CD4-positive, alpha-beta T cell treated with Interleukin-6 at 100 ng/mL for 8 hours (primary cell): ENCODE measurements at places on chromosomes 6 and 20.

DNA sequence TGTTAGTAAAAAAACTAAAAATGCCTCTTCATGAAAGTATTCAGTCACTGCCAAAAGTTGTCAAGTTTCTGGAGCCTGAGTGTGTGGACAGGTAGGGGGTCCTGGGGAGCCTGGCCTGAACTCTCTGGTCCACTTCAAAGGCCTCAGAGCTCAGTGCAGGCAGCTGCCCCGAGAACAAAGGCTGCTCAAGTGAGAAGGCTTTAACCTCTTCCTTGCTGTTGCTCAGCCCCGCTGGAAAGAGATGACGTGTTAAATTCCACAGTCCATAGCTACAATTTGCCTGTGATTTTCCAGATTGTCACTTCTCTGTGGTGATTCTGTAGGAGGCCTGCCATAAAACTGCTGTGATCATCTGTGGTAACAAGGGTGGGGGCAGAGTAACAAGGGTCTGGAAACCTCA lies 96.9 kb downstream of the FAM120B start:
- no peak for DNase-seq

DNA sequence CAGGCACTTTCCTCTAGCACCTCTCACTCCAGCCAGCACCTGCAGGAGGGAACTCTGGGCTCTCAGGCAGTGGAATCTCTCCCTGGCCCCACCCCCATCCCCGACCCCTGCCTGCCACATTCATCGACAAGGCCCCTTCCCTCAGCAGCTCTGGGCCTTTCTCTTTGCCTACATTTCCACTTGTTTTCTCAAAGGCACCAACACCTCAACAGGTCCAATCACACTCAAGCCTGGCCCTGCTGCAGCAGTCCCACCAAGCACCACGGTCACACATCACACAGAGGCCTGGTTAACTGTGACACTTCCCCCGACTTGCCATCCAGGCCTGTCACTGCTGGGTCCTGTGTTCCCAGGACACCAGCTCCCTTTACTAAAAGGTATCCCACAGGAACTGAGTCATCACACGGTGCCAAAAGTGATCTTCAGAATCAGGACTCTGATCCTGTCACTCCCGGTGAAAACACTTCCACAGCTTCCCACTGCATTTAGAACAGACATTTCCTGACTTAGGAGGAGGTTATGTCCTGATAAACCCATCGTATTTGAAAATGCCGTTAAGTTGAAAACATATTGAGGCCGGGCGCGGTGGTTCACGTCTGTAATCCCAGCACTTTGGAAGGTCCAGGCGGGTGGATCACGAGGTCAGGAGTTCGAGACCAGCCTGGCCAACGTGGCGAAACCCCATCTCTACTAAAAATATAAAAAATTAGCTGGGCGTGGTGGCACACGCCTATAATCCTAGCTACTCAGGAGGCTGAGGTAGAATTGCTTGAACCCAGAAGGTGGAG lies 54.9 kb downstream of the MYH7B start:
- no peak for DNase-seq

DNA sequence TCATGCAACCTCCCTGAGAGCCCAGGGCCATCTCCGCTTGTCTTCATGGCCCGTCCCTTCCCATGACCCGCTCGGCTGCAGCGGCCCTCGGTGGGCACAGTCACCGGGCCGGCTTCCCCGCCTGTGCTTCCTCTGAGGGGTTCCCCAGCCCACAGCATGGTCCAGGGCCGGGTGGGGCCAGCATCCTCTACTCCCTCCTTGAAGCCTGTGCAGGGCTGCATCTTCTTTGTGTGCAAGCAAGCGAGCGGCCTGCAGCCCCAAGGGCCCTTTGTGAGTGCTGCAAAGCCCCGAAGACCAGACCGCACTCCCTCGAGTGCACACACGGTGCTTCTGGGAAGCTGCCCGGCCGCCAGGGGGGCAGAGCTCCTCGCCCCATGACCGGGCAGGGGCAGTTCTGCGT lies 265.8 kb downstream of the TAF4 start:
- DNase-seq = no peak

GRCh38 chr20:1757072-1757471 lies 99.5 kb upstream of the SIRPG start:
- no peak for DNase-seq

GRCh38 chr6:77383026-77383425 lies 80.3 kb downstream of the HTR1B start:
- no peak for DNase-seq

DNA sequence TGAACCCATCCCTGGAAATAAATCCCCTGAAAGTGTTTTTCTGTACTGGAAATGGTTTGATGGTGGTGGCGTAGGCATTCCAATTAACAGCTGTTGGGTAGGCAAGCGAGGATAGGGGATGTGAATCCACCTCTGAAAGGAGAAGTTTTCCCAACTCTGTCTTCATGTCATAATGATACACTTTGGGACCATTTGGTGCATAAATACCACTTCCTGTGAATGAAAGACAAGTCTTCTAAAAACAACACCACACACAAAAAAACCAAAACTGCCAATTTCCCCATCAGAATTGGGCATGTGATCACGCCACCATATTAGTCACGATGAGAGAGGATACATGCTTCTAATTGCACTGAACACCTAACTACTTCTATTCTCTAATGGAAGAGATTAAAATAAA lies 6.4 kb downstream of the VNN2 start:
- no peak for DNase-seq

- no peak for DNase-seq
Measured at GRCh38 chr6:156946370-156946936, 169.3 kb downstream of the ARID1B start.

DNA sequence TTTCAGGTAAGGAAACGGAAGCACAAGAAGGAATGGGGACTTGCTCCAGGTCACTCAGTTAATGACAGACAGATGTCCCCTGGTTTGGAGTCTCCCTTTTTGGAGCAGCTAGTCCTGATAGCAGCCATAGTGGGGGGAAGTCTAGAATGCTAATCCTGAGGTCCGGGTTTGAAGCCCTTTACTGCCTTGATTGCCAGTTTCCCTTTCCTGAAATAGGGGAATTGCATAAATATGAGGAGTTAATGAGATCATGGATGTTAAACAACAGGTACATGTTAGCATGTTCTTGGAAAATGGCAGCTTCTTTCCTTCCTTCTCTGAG lies 341 bp upstream of the TTPAL start:
- DNase-seq = no peak

GRCh38 chr20:3406481-3407039 lies 909 bp downstream of the DNAAF9 start:
- DNase-seq = no peak

GRCh38 chr6:23180504-23181293 lies 611.3 kb downstream of the HDGFL1 start:
- DNase-seq = no peak

GRCh38 chr6:29676981-29677601 lies 3.9 kb downstream of the ZFP57 start:
- no peak for DNase-seq

- DNase-seq = no peak
Measured at GRCh38 chr20:40565001-40565681, 123.9 kb downstream of the MAFB start.

DNA sequence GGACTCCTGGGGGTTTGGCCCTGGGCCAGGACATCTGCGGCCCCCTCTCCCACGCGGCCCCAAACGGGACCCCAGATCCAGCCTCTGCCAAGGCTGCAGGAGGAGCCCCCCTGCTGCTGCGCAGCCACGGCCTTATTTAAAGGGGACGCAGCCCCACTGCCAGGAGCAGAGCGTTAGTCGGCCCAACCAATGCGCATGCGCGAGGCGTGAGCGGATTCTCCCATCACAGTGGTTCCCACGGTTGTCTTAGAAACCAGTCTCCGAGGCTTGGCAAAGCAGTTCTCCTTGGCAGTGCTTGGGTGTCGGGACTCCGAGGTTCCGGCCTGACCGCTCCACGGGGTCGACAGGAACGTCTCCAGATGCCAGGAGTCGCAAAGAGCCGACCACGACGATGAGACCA lies 288.3 kb upstream of the ZNF337 start:
- DNase-seq = peak; percentile 32

GRCh38 chr6:116254297-116255056 lies 602 bp upstream of the TSPYL4 start:
- no peak for DNase-seq

- no peak for DNase-seq
Measured at GRCh38 chr6:5246141-5247097, 14.3 kb downstream of the LYRM4 start.

- DNase-seq = no peak
Measured at GRCh38 chr6:41652866-41653652, 14.8 kb downstream of the MDFI start.

DNA sequence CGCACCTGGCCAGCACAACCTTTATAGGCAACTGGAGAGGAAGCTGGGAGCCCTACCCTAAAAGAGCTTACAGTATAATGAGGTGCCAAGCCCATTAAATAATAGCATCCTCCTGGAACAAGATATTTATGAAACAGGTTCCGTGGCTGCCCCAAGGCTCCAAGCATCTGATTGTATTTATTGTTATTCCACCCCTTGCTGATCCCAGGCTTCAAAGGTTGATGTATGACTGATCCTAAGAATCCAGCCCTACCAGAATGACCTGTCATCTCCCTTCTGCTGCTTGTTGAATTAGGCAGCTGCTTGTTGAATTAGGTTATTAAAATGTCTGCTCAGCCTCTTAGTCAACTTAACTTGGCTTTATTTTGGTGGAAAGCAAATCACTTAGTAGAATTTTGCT lies 35.2 kb upstream of the SASH1 start:
- no peak for DNase-seq

- no peak for DNase-seq
Measured at GRCh38 chr20:17868151-17868550, 100.4 kb downstream of the SNX5 start.

- DNase-seq = no peak
Measured at GRCh38 chr6:158497620-158498019, 62.3 kb upstream of the TMEM181 start.

GRCh38 chr6:125098253-125098652 lies 55.3 kb upstream of the TPD52L1 start:
- DNase-seq = no peak

DNA sequence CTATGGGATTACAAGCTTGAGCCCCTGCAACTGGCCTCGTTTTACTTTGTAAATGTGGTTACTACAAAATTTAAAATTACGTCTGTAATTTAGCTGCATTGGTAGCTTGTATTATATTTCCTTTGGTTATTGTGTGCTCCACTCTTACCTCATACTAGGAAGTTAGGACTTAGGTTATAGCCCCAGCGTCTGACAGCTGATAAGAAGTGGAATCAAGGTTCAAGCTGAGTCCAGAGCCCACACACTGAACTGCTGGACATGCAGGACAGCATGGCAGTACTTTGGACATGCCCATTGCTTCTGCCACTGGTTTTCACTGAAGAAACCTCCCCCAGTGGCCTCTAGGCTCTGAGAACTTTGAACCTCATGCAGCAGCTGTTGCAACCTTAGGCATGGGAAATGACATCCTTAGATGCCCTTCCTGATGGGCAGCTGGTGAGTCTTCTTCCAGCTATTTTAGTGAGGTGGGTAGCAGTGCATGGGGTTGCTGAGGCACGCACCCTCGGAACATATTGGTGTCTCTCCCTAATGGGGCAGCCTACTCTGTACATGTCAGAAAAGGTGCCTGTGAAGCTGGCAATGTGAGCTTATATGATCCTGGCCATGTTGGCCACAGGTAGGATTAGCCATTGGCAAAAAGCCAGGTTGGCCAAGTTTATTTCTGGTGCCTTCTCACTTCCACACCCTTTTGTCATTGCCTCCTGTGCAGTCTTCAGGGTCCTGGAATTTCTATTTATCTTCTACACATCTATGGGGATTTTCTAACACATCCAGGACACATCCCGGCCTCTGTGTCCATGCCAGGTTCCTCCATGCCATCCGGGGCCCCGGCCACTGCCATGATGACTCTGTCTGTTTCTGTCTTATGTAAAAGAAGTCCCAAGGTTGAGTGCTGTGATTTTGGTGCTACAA lies 85.3 kb downstream of the CDS2 start:
- DNase-seq = no peak

- DNase-seq = no peak
Measured at GRCh38 chr6:21840428-21840827, 246.9 kb downstream of the SOX4 start.

- no peak for DNase-seq
Measured at GRCh38 chr6:131844243-131844841, 36.5 kb downstream of the ENPP1 start.

DNA sequence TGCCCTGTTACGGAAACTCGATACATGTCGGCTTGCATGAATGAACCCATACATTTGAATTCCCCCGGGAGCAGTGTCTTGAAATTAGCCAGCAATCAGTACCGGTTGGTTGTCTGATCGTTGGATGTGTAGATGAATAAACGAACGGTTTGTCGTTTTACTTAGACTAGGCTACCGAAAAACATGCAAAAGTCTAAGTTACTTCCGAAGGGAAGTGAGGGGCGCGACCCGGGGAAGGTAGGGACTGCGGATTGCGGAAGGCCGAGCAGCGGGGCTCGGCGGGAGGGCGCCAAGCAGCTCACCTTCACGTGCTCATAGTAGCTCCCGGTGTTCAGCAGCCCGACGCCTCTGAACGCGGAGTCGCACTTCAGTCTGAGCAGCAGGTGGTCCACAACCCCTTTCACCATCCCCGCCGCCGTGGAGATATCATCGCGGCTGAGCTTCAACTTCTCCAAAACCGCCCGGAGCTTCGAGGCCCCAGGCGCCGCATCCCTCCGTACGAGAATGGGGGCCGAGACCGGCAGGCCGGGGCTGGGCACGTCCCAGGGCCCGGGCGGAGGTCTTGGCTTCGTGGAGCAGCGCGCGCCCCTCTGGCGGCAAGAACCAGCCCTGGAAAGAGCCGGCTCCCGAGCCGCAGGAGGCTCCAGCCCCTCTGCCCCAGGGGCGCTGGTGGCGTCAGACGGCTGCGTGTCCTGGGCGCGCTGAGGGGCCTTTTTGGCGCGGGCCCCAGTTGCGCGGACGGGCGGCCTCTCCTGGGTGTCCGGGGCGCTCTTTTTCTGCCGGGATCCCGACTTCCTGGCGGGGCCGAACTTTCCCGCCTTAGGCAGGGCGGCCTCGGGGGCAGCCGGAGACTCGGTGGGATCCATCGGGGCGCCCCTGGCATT lies 632 bp downstream of the CGAS start:
- DNase-seq = peak; percentile 33

DNA sequence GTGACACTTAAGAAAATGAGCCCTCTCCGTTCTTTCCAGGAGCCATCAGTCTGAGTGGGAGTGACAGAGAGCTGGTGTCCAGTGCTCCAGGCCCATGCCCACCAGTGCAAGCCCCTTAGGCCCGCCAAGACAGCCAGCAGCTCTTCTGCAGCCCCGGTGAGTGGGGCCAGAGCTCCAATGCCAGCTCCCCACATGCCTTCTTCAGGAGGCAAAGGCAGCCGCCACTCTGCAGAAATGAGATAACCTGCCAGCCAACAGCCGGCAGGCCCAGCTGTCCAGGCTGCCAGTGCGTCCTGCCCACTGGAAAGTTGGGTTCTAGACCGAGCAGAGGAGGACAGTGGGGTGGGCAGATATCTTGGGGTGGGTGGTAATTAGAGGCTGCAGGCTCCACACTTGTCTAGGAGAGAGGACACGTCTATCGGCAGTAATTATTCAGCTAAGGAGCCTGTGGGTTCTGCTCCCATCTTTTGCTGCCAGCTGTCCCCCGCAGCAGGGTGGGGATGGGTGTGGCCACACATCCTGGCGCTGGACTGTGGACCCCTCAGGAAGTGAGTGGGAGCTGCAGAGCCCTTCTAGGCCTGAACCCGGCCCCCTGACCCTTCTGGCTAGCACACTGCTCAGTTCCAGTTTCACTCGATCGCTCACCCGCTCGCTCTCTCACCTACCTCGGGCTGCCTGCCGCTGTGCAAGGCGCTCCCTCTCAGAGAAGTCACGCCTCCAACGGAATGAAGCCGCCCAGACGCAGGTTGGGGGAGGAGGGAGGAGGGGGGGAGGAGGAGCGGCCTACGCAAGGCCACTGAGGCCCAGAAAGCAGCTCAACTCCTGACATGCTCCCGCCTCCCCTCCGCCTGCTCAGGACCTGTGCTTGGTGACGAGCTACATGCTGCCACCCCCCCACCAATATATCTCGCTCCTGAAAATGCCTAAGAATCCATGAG lies 3.6 kb downstream of the GRM4 start:
- no peak for DNase-seq
